ENCODE measurements at places on chromosomes 11 and 22. TPM values are rescaled to one million over a fixed set of nuclear protein-coding genes. Genes with fewer than 3 reads are reported as not detected.

CASP1 gene
- 3.9 TPM for total RNA-seq

PTPRJ gene
- total RNA-seq = 4.3 TPM

HSPB2 gene
- not detected for total RNA-seq

FBLN1 gene
- total RNA-seq = 42.2 TPM

SERHL2 gene
- 6.9 TPM for total RNA-seq

OR52A1 gene
- 0.47 TPM for total RNA-seq

DNA sequence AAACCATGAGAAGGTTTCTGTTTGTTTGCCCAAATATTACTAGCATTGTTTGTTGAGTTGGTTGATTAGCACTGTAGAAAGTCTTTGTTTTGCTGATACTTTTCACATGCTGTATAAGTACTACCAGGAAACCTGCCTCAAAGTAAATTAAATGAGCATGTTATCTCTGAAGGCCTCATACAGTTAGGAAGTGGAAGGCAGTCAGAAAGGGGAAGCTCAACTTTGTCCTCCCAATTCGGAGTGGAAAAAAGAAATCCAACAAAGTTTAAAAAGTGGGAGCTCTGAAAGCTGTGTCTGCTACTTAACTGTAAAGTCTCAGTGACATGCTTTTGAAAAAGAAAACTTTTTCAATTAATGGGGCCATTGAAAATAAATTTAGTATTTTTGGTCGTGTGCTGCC is 188.3 kb upstream of the BLID start:
- DNase-seq = no peak

DNA sequence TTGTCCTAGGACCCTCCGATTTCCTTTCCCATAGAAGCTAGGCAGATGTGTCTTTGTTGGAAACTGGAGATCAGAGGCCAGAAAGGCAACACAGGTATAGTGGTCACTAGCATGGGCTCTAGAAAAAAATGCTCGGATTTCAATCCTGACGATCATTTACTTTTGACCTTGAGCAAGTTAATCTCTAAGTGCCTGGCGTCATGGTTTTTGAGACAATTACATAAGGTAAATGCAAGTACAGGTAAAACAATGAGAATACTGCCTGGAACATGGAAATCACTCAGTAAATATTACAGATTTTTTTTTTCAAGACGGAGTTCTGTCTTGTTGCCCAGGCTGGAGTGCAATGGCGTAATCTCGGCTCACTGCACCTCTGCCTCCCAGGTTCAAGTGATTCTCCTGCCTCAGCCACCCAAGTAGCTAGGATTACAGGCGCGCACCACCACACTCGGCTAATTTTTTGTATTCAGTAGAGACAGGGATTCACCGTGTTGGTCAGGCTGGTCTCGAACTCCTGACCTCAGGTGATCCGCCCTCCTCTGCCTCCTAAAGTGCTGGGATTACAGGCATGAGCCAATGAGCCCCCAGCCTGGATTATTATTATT is 1.1 kb upstream of the DENND5A start:
- no peak for DNase-seq

GRCh38 chr11:81005595-81005994 is 1564.8 kb upstream of the TENM4 start:
- DNase-seq = no peak

- no peak for DNase-seq
Measured at GRCh38 chr11:59724066-59724465, 10.4 kb upstream of the OR10V1 start.

DNA sequence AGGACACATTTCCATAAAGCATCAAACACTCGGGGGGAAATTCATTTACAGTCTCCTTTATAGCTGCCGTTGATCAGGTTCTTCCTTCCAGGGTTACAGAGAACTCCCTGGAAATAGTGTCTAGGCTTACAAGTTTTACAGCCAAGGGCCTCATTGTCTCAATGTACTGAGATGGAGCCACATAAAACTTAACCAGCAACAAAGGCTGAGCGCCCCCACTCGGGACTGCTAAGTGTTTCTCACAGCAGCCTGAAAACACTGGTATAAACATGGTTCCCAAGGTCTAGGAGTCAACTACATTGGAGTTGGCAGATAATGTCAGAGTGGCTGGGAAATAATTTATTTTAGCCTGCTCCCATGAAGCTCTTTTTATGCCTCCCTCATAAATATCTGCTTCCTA is 686.2 kb downstream of the OPCML start:
- no peak for DNase-seq

- no peak for DNase-seq
Measured at GRCh38 chr22:36773935-36774334, 2.0 kb downstream of the IFT27 start.

DNA sequence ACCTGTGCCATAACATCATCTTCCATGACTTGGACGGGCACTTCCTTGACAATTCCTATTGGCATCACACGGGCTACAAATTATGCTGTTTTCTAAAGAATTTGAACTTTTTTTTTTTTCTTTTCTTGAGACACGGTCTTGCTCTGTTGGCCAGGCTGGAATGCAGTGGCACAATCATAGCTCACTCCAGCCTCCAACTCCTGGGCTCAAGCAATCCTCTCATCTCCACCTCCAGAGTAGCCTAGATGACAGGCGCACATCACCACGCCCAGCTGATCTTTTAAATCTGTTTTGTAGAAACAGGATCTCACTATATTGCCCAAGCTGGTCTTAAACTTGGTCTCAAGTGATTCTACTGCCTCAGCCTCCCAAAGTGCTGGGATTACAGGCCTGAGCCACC is 3.3 kb upstream of the CRYBB3 start:
- DNase-seq = no peak

DNA sequence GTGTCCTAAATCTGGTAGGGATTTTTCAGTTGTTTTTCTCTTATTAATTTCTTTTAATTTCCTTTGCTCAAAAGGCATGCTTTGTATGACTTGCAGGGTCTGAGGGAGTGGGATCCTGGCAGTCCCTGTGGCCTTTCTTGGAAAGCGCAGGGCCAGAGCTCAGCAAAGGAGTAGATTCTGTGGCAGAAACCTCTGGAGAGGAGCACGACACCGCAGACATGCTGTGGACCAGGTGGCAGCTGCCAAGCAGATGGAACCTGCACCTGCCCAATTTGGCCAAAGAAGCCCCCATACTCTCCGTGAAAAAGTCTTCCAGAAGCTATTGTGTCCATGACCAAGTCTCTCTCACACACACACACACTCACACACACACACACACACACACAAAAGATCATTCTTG is 78.9 kb upstream of the FGF3 start:
- no peak for DNase-seq

DNA sequence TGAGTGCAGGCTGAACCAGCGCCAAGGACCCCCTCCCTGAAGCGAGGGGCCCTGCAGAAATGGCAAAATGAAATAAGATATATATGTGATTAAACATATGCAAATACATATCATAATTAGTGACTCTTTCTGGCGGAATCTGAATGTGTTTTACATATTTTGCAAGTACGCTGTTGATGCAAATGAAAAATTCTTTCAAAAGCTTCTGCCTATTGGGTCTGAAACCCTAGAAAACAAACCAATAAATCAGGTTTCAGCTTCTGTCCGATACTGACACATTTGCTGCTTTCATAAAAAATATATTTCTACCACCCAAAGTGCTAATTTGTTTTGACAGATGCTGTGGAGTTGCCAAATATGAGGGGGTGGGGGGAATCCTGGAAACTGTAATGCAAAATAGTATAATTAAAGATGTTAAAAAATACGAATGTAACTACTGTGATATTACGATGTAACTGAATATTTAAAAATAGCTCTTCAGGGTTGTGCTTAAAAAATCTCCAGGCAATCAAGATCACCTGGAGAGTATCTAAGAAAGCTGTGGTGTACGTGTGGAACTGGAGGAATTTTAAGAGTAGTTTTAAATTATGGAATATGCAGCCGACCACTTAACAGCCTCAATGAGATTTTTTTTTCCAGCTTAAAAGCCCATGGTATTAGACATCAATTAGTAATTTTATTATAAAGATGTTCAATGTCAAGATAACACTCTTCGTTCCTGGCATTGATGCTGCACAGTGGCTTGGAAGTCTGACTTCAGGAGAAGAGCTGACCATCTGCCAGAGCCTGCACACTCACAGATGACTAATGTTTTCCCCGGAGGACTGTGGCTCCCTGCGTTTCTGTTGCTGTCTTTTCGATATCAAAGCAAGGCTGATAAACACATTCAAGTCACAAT is 122.2 kb upstream of the RCN1 start:
- DNase-seq = no peak
